ENCODE measurements at places on chromosomes 7 and 10.

- DNase-seq, result no peak
Measured at GRCh38 chr10:110498982-110499795, 1.5 kb downstream of the DUSP5 start.

DNA sequence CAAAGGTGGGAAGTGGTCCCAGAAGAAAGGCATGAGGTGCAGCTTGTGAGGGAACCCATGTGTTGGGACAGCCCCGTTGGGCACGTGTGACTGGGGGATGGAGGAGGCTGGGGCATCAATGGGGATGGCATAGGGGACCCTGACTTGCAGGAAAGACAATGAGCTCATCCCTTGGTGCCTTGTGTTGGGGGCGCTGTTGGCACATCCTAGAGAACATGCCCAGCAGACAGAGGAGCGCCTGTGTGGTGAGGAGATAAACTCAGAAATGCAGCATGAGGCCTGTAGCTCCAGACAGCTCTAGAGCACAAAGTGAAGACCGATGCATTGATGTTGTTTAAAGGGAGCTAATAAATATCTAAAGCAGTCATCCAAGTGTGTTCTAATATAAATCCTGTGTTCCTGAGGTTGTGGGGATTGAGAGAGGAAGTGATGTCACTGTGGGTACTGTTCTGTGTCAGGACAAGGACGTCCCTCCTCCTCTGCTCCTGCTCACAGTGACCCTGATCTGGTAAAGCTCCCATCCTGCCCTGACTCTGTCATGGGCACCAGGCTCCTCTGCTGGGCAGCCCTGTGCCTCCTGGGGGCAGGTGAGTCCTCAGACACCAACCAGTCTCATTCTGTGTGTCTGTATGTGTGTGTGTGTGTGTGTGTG, 126.1 kb upstream of the PRSS58 start:
- no peak for DNase-seq

DNA sequence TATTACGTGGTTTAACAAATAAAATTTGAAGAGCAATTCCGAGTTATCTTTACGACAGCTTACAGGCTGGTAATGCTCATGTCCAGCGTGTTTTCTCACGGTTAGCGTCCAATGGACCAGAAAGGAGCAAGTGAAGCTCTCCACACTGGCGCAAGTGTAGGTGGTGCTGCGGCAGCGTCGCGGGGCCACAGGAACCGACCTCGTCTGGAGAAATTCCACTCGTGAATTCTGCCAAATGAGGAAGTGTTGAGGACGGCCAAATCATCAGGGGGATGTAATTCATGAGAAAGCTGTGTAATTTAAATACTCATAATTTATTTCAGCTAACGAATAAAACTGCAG, 350 bp upstream of the ZNF37A start:
- no peak for DNase-seq

DNA sequence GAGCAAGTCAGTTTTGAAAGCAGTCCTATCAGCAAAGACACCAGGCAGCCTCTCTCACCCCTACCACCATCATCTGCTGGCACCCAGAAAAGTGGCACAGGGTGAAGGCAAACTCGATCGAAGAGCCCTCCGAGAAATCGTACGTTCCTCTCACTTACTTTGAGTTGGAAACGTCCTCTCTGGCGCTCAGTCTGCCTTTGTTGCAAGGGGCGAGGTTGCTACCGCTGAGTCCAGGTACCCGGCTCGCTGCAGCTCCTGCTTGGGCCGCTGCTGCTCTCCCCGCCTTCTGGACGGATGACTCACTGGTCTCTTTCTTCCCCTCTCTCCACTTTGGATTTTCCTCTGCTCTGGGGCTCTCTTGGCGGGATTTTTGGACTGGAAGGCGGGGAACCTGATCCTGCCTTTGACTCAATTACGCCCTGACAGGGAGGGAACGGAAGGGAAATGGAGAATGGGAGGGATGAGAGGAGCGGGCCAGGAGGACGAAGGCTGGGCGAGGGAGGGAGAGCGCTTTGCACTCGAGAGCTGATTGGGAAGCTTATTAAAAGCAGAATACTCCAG, at the start of gene PTN:
PTN (minus strand) TSS at position 453 of the 561 bp plus-strand sequence. CDS start 88,760 bp downstream, outside the sequence.
- DNase-seq, result peak; percentile 39

DNA sequence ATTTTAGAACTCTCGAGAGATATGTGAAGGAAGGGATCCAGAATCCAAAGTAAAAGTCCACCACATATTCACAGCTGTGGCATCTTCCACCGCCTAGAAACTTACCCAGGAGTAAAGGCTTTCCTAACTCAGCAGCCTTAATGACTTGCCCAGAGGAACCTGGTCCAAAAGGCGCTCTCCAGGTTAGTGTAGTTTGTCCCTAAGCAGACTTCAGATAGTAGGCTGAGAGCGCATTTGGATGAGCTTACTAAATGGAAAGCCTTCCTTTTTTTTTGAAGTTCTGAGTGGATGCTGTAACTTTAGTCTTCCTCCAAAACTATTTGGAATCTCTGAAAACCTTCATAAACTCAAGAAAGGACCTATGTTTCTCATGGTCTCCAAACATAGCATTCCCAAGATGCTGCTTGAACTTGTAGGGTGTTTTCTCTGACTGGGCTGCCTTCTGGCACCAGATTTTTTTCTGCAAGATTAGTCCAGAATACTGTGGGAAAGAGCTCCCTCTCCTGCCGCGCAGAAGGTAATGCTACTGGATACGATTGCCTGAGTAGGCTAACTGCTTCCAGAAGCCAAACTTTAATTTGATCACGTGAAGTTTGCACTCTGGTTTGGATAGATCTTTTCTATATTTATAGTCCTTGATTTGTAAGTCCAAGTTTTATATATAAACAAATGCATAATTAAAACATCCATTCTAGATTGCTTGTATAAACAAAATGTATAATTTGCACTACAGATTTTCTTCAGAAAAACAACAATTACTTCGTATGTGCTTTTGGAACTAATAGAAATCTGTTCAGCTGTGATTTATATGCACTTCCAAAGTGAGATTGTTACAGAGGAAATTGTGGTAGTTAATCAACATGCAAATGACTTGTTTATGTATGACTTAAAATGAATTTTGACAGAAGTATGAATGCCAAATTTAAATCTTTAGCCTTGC, 19.6 kb upstream of the GPR37 start:
- DNase-seq, result peak; percentile 43

DNA sequence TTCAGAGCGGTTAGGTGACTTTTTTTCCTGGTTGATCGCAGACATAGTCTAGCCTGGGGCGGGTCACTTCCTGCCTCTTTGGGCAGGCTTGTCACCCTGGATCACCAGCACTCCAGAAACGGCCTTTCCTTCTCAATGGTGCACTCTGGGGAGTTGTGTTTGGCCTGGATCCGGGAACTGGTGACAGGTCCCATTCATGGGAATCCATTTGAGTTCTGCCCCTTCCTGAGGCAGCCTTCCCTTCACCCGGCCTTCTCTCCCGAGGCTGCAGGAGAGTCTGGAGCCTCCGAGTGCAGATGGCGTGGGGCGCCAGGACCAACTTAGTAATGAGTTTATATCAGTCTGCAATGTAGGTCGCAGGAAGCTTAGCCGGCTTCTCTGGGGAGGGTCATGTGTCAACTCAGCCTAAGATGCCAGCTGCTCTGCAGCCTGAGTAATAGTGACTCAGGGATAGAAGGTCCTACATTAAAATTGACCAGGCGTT, 54.2 kb downstream of the TACR2 start:
- DNase-seq, result no peak

- DNase-seq, result no peak
Measured at GRCh38 chr10:63593576-63593975, 72.4 kb downstream of the REEP3 start.

GRCh38 chr10:122998360-122998917, 10.2 kb downstream of the IKZF5 start:
- no peak for DNase-seq

DNA sequence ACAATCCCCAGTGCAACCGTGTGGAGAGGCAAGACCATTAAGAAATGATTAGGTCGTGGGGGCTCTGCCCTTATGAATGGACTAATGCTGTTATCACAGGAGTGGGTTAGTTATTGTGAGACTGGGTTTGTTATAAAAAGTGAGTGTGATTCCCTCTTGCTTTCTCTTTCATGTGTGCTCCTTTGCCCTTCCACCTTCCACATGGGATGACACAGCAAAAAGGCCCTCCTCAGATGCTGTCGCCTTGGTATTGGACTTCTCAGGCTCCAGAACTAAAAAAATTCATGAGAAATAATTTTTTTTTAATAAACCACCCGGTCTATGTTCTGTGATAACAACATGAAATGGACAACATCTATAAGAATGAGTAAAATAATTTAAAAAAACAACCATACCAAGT, 136.1 kb upstream of the PCBD1 start:
- no peak for DNase-seq

DNA sequence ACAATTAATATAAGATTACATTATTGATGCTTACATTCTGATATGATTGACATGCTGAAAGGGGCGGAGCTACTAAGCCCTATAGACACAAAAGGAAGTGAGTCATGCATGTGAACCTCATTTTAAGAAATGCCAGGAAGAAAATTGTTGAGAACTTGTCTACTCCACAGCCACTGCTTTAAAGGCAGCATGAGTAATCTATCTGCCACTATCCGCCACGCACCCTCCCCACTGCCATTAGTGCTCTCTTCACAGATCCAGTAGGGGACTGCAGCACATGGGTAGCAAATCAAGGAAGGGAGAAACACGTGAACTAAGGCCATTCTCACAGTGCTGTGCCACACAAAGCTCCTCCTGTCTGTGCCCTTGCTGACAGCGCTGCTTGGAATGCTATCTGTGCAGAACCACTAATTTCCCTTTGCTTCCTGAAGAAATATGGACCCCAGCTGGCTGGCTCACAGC, 524.8 kb downstream of the GRM8 start:
- DNase-seq, result no peak

GRCh38 chr10:48604991-48605508, at the start of gene ARHGAP22:
ARHGAP22 (minus strand) TSS chr10:48605073; CDS start chr10:48604796, 277 bp downstream.
- no peak for DNase-seq

DNA sequence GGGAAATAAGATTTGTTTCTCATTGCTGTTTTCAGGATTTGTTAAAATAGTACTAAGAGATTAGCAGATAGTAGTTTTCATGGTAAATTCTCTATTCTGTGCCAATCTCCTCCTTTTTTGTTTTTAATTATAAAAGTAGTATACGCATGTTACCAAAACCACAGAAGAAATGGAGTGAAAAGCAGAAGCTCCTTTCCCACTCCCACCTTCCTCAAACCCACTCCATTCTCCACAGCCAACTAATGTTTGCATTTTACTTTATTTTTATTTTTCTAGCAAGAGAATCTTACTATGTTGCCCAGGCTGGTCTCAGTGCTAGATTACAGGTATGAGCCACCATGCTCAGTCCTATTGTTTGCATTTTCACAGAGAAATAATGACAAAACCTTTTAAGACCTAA, 4.5 kb upstream of the LRMDA start:
- DNase-seq, result no peak

GRCh38 chr10:19892270-19892669, 76.0 kb downstream of the PLXDC2 start:
- DNase-seq, result no peak

- DNase-seq, result no peak
Measured at GRCh38 chr7:151721694-151722093, 155.2 kb downstream of the PRKAG2 start.
